ENCODE measurements at places on chromosomes 7 and 10. TPM values are rescaled to one million over a fixed set of nuclear protein-coding genes. Genes with fewer than 3 reads are reported as not detected.

Gene ZNF488
- not detected for total RNA-seq

Gene FFAR4
- not detected for total RNA-seq

Gene TFEC
- not detected for total RNA-seq

Gene SLC13A1
- not detected for total RNA-seq

Gene RGS10
- total RNA-seq = 37.5 TPM

Gene C10orf53
- not detected for total RNA-seq

All from regular cardiac myocyte (primary cell).